SW 1271 (cell line): ENCODE measurements at places on chromosomes 6 and 20.

DNA sequence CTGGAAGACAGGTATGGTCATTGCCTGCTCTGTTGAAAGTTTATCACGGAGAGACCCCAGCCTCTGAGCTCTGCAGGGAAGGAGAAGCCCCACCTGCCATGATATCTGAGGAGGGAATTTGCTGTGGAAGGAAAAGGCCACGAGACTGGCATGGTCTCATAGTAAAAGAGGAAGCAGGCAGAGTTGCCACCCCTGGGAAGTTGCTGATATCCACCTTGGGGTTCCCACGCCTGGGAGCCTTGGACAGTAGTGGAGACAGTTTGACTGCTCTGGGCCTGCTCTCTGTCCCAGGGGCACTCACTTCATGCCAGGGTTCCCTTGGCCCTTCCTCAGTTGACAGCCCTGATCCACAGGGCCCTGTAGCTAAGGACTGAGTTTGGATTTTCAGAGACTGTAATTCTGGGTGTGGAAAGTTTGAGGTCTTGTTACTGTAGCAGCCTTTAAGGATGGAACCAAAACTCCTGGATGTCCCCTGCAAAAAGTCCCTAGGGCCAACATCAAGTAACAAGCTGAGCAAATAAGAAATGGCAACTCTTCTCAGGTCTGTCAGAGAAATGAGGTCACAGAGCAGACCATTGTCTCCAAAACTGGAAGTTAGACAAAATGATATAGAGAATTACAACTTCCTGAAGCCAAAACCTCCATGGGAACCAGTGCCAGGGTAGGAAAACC, 6.9 kb upstream of the SIRPB1 start:
- no peak for DNase-seq

DNA sequence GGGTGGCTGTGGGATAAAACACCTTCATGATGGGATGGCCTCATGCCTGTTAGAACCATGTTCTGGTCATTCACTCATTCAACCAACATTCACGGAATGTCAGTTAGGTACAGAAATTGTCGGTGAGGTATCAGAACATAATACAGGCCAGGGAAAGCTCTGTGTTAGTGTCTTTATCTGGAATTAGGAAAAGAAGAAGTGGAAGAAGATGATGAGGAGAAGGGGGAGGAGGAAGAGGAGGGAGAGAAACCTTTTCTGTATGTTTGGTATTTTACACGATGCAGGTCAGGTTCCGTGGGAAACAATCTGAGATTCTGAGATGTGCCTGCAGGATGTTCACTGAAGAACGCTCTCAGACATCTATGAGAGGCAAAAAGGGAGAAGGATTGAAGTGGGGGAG, 5.6 kb downstream of the ADTRP start:
- DNase-seq, result no peak

GRCh38 chr6:116251568-116252384, 2.1 kb downstream of the TSPYL4 start:
- DNase-seq, result no peak

DNA sequence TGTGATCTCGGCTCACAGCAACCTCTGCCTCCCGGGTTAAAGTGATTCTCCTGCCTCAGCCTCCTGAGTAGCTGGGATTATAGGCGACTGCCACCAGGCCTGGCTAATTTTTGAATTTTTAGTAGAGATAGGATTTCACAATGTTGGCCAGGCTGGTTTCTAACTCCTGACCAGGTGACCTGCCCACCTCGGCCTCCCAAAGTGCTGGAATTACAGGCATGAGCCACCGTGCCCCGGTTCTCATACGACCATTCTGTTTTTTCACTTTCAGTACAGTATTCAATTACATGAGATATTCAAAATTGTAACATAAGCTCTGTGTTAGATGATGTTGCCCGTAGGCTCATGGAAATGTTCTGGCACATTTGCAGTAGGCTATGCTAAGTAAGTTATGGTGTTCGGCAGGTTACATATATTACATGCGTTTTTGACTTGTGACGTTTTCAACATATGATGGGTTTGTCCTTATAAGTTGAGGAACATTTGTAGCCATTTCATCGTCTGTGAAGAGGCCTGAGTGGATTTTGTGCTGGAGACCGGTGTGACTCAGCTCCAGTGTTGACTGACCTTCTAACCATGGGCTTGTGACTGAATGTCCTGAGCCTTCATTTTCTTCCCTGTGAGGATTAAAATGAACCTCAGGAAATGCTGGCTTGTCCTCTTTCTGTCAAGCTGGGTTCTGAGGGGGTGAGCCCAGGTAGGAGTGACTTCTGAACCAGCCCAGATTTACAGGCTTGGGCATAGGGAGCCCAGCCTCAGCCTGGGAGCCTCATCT, 12.2 kb downstream of the PPARD start:
- no peak for DNase-seq

GRCh38 chr6:44041461-44042260, 85.6 kb downstream of the MRPL14 start:
- DNase-seq, result peak; percentile 81

DNA sequence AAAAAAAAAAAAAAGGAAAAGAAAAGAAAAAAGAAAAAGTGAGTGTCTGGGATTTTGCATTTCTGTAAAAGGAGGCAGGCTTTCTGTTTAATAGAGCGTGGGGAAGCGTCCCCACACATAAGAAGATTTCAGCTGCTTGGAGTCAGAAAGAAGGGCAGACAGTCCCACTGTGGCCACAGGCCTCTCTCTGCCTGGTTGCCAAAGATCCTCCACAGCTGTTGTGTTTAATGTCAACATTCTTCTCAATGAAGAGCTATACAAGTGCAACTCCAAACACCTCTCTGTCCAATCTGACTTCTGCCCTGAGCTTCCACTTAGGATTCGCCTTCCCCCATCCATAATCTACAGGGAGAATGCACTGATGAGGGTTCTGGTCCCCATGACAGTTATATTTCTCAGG, 64.3 kb upstream of the MLN start:
- DNase-seq, result no peak

GRCh38 chr20:57590485-57591288, 29.5 kb downstream of the ZBP1 start:
- DNase-seq, result no peak

DNA sequence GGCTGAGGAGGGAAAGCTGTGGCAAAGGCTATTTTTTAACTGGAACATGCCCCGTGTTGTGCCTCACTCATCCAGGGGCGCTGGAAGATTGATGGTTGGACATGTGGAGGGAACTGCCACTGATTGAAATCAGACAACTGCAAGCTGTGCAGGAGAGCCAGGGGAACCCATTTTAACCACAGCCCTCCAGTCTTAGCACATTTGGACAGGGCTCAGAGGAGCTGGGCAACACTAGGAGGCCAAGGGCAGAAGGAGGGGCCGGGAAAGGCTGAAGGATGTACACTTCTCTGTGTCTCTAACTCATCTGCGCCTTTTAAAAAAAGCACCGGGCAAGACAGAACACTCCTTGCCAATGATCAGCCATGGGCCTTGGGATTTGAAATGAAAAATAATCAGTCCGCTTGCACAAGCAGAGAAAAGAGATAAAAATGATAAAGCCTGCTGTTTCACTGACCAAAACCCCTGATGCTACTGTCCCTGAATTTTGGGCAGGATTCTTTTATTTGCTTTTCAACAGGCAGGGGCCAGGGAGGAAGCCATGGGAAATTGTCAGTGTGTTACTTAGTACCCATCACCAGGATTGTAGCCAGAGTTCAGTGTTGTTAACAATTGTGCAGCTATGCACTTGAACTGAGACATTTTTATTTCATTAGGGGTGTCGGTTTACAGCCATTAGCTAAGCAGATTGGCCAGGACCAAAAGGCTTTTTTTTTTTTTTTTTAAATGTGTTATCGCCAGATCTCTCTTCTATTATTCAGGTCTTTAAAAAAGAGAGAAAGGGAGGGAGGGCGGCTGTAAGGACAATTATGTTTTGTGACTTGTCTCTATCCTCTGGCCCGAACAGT, 109.3 kb upstream of the EYA4 start:
- DNase-seq, result no peak

- no peak for DNase-seq
These were observed 77.4 kb upstream of the MTHFD1L start for GRCh38 chr6:150788089-150788488.

GRCh38 chr6:27669624-27670301, 196.9 kb upstream of the ZNF184 start:
- DNase-seq, result no peak

DNA sequence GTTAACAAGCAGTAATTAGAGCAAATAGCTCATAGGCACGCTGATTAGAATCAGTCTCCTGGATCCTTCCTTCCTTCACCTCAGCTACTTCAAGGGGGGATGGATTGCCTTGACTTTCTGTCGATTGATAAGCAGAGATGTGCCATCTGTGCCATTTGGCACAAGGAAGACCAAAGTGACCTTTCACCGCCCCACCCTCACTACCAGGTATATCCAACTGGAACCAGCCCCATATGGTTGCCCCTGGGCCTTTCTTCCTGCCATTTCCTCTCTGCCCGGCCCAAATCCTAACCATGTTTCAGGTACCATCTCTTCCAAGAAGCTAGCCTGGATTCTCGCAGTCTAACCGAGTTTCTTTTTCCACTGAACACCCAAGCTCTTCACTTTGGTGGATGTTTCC, 8.7 kb upstream of the CPNE5 start:
- DNase-seq, result no peak

- DNase-seq, result no peak
These were observed 232.5 kb downstream of the PKHD1 start for GRCh38 chr6:51854876-51855275.

GRCh38 chr20:50165684-50166554, 12.4 kb upstream of the PEDS1 start:
- DNase-seq, result peak; percentile 100

DNA sequence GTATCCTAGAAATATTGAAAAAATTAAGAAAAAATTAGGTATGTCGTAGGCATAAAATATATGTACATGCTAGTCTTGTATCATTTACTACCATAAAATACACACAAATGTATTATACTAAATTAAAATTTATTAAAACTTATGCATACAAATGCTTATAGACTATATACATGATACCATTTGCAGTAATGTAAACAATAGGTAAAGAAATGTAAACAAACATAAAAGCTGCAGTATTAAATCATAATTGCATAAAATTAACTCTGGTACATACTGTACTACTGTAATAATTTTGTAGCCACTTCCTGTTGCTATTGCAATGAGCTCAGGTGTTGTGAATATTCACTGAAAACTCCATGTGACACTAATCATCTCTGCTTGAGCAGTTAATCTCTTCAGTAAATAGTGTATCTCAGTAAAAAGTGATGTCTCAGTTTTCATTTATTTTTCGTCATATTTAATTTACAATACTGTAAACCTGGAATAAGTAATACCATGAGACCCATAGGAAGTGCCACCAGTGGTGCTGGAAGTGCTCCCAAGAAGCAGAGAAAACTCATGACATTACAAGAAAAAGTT, 29.3 kb downstream of the RALGAPB start:
- no peak for DNase-seq

DNA sequence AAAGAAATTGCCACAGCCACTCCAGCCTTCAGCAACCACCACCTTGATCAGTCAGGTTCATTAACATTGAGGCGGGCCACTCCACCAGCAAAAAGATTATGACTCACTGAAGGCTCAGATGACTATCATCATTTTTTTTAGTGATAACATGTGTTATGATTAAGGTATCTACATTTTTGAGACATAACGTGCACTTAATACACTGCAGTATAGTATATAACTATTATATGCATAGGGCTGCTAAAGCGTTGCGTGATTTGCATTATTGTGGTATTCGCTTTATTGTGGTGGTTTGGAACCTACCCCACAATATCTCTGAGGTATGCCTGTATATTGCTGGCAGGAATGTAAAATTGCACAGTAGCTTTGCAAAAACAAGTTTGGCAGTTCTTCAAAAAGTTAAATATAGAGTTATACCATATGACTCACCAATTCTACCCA, 6.8 kb upstream of the RIPK1 start:
- no peak for DNase-seq

GRCh38 chr6:107386340-107386739, 73.0 kb downstream of the PDSS2 start:
- no peak for DNase-seq

DNA sequence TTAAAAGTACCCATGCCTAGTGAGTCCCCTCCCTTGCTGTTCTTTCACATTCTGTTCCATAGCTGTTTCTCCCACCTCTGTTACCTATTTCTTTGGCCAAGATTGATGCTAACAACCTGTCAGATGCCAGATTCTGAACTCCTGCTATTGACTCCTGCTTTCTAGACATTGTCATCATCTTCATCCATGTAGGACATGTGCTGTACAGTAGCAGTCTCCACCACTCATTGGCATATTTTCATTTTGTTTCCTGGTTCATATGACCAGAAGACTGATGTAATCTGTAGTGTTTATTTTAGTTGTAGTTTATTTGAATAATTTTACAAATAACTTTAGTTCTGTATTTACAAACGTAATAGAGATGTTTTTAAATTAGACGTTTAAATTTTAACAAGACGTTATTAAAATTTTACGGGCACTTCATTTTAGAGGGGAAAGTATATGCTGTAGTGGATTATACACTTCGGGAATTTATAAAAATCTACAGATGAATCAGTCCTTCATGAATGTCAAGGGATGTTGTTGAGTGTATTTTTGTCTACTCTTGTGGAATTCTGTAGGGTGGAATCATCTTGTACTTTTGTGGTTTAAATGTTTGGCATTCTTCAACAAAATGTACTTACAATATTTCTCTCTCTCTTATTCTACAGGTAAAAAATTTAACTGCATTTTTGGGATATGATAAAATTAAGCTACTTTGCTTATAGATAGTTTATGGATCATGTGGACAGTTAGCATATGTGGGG, 34.1 kb downstream of the TRMT11 start:
- no peak for DNase-seq

DNA sequence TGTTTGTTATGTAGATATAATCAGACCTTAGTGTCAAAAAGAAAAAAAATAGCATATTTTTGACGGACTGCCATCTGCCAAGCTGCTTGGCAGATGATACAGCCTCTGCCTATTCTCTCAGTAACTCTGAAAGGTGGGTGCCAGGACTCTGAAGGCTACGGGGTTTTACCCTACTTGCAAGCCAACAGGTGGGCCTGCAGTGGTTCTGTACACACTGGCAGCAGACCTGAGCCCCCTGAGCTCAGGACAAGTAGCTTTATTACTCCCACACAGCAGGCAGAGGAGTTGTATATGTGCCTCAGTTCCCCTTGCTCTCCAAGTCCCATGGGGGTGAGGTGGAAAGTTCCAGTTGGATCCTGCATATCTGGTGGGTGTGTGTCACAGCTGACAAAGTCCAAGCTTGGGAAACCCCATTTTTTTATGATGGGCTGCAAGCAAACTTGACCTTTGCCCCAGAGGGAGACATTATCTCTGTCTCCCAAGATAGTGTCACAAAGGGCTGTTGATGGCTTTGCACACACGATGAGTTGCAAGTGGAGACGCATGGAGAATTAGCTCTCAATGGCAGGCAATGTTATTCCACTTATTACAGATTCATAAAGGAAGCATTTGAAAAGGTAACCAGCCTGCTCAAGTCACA, 20.5 kb upstream of the AFDN start:
- no peak for DNase-seq

- DNase-seq, result peak; percentile 7
These were observed 77.9 kb downstream of the TNFAIP3 start for GRCh38 chr6:137944793-137945498.

- no peak for DNase-seq
These were observed 85.1 kb downstream of the LYRM2 start for GRCh38 chr6:89553431-89553830.
